ENCODE measurements at places on chromosomes 7 and 10.

- DNase-seq, result no peak
Measured at GRCh38 chr7:34320926-34321661, 336.9 kb upstream of the NPSR1 start.

GRCh38 chr7:115984105-115984504 is 46.5 kb downstream of the TFEC start:
- no peak for DNase-seq

- DNase-seq, result no peak
Measured at GRCh38 chr7:8189625-8190024, 72.3 kb downstream of the ICA1 start.

GRCh38 chr10:126227762-126228134 is 160.5 kb downstream of the ADAM12 start:
- no peak for DNase-seq

DNA sequence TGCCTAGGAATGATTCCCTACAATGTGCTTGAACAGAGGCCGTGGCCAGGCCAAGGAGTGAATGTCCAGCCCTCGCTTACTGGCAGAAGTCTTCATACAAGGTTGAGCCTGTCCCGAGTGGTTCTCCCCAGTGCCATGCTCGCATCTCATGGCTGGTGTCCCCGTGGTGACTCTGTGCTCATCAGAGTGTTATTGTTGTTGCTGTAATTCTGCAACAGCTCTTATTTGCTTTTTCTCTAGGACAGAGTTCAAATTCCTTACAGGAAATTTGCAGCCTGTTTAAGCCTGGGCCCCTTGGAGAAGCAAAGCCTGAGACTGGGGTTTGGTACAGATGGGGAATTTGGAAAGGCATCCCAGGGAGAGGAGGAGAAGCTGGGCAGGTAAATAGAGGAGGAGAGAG is 157.7 kb upstream of the PRR15 start:
- DNase-seq, result no peak
